ENCODE measurements at places on chromosomes 3 and 15.

DNA sequence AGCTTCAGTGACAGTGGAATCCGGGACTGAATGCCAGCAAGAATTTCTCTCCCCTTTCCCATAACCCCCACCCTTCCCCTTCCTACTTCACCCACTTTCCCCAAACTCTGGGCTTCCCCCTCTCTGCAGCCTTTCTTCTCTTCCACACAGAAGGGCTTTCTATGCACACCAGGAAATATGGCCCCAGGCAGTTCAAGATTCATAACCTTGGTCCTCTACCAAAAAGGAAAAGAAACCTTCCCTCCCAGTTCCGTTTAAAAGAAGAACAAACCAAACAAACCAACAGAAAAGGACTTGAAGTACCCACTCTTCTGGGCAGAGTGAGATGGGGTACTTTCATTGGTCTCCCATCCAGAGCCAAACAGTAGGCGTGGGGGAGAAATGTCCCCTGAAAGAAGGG is 68.8 kb upstream of the ABHD2 start:
- no peak for DNase-seq

GRCh38 chr3:159879146-159879545 is 109.5 kb upstream of the IL12A start:
- no peak for DNase-seq

DNA sequence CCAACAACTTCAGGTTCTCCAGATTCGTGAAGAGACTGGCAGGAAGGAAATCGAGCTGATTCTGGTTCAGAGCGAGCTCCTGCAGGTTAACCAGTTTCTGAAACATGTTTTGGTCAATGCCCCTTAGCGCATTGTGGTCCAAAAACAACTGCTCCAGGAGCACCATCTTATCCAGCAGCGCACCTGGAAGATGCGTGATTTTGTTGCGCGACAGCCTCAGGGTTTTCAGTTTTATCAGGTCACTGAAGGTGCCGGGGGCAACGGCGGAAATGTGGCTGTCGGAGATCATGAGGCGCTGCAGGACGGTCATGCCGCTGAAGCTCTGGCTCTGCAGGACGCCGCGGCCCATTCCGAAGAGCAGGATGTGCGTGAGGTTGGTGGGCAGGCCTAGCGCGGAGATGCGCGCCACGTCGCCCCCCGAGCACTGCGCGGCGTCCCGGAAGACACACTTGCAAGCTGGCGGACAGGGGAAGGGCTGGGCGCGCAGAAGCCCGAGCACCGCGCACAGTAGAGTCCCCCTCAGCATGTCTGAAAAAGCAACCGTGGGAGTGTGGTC is 1.2 kb downstream of the GP5 start:
- peak; percentile 72 for DNase-seq

DNA sequence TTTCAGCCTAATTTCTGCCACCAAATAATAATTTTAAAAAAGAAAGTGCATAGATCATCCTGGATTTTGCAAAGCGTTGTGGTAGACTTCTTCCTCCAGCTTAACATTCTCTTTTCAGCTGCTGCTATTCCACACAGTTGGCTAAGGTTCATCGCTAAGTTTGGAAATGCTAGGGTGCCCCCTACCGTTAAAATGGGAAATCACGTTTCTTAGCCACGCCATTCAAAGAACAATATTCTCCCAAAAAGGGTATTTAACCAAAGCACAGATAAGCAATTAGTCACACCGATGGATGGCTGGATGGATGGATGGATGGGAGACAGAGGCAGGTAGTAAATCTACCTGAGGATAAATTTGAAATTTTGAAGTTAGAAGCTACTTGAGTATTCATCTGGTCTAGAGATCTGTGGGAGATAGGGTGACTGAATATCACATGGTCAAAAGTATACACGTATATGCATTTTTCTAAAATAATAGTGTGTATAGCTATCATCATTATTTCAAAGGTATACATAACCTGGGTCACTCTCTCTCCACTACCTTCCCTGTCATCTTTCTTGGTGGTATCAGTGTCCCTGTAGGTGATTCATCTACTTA is 67.2 kb downstream of the EFHB start:
- DNase-seq = peak; percentile 61

DNA sequence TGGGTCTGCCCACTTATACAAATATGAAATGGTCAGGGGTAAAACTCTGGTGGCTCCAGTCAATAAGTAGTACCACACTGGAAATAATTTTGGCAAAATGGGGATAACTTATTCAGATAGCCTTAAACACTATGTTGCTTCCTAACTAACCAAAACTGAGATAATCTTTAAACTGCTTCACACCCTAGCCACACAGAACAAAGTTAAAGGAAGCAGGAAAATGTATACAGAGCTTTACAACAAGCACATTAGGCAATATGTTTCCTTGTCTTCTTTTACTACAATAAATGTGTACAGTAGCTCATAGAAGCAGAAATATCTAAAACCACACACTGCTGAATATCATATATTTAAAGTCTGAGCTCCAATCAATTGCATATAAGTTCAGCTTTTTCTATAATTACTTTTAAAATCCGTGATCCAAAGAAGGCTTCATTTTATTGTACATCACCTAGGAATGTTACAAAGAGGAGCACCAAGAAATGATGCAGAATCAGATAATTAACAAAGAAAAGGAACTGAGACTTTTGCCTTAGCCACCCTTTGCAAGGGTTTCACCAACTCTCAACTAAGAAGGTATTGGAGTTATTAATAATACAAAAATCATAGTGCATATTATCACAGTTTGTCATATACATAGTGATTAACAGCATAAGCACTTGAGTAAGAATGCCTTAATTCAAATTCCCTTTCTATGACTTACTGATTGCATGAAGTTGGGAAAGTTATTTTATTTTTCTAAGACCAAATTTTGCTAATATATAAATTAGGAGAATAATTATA is 9.2 kb upstream of the SSR3 start:
- DNase-seq = no peak

DNA sequence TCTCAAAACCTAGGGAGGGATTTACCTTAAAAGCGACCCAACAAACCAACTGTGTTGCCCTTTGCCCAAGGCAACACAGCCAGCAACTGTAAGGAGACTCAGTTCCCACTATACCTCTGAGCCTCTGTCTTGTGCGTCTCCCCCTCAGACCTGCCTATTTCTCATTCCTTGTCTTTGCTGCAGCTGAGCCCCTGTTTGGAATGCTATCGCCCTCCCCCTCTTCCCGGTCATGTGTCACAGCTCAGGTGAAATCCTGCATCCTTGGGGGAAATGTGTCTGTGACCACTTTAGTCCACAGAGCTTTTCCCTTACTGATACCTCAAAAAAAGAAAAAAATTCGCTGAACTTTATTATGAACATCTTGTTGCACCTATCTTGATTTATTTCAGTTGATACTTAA is 52.0 kb upstream of the LRIG1 start:
- no peak for DNase-seq

Measured in activated CD8-positive, alpha-beta memory T cell treated with anti-CD3 and anti-CD28 coated beads for 24 hours (primary cell).